B cell (primary cell): ENCODE measurements at places on chromosomes 3 and 15.

- H3K4me3 ChIP-seq = no peak overlapping the region
- no peaks in the 10 kb centered on the region for H3K36me3 ChIP-seq
- H3K27me3 ChIP-seq = no peaks in the 10 kb centered on the region
- H3K4me1 ChIP-seq = no peaks in the 10 kb centered on the region
- H3K27ac ChIP-seq = no peak overlapping the region
Observed at GRCh38 chr3:46674031-46674845, 19.2 kb downstream of the ALS2CL start.

DNA sequence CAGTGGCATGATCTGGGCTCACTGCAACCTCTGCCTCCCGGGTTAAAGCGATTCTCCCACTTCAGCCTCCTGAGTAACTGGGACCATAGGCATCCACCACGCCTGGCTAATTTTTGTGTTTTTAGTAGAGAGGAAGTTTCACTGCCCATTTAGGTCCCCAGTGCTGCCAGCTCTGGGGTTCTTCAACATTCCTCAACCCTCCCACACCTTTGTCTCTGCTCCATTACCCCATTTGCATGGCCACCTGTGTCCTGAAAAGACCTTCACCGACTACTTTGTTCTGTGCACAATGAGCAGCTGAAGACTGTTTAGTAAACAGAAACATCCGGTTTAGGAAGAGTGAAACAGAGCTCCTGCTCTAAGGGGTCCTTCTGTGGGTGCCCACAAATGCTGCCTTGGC is 92.0 kb downstream of the FAM43A start:
- no peaks in the 10 kb centered on the region for H3K4me1 ChIP-seq
- peaks cover 7% of the 10 kb centered on the region for H3K27me3 ChIP-seq
- H3K4me3 ChIP-seq = no peak overlapping the region
- no peaks in the 10 kb centered on the region for H3K36me3 ChIP-seq
- H3K27ac ChIP-seq = no peak overlapping the region

DNA sequence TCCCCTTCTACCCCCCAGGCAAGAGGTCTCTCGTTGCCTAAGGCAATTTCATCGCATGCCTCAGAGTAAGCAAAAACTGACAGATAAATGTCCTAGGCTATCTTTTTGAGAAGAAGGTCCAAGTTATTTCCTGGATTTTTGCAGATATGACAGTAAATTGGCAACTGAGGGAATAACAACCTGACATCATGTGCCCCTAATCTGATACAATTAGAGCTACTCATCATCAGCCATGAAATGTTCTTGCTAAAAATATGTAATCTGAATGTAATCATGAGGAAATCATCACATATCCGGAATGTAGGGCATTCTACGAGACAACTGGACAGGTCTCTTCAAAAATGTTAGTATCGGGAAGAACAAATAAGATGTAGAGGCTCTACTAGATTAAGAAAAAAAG is 44.1 kb downstream of the TNIK start:
- no peak overlapping the region for H3K27ac ChIP-seq
- DNase-seq = no peak
- no peaks in the 10 kb centered on the region for H3K36me3 ChIP-seq
- H3K4me1 ChIP-seq = no peaks in the 10 kb centered on the region

- peaks cover 14% of the 10 kb centered on the region for H3K4me1 ChIP-seq
- H3K27ac ChIP-seq = no peak overlapping the region
- no peaks in the 10 kb centered on the region for H3K27me3 ChIP-seq
- no peak overlapping the region for H3K4me3 ChIP-seq
- DNase-seq = no peak
- no peaks in the 10 kb centered on the region for H3K36me3 ChIP-seq
Observed at GRCh38 chr15:31214158-31214863, 112.3 kb upstream of the KLF13 start.

DNA sequence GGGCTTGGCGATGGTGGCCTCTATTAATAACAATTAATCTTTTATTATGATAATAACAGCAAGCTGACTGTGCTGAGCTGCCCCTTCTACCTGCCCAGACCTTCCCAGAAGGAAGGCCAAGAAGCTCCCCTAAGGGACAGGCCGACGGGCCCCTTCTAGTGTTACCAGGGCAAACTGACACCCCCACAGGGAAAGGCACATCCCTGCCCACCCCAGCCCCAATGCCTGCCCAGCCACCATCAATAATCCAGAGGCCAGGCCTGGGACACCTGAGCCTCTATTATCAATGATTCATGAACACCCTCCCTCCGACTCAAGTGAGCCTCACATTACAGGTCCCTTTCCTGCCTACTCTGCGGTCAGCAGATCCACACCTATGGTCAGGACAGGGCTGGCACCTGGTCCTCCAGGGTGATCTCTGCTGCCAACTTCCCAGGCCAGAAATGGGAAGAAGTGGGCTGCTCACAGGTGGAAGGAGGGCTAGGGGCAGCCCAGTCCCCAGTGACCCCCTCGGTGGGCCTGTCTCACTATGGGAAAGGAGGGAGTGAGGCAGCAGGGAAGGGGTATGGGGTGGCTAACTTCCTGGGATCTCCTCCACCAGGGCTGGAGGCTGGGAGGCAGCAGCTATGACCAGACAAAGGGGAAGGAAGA is 1.8 kb downstream of the TWF2 start:
- no peak overlapping the region for H3K27ac ChIP-seq
- peaks cover 57% of the 10 kb centered on the region for H3K4me1 ChIP-seq
- no peaks in the 10 kb centered on the region for H3K27me3 ChIP-seq
- H3K36me3 ChIP-seq = peaks cover 39% of the 10 kb centered on the region
- H3K4me3 ChIP-seq = no peak overlapping the region

GRCh38 chr3:187713504-187713903 is 11.1 kb upstream of the RTP2 start:
- no peak overlapping the region for H3K27ac ChIP-seq
- H3K27me3 ChIP-seq = no peaks in the 10 kb centered on the region
- H3K4me3 ChIP-seq = no peak overlapping the region
- H3K4me1 ChIP-seq = no peaks in the 10 kb centered on the region
- no peaks in the 10 kb centered on the region for H3K36me3 ChIP-seq

DNA sequence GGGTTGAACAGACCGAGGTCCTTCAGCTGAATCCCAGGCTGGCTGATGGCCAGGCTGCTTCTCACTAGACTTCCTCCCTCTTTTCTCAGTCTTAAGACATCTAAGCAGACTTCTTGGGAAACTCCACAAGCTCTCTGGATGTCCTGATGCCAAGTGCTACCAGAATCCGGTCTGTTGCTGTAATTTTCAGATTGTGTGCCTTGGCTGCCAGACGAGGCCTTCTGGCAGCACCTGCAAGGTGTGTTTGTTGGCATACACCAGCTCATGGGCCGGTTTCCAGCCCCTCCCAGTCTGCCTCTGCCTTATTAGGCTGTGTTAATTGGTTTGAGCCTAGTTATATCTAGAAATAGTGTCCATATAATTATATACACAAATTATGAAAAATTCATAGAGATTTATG is 120.6 kb downstream of the TNIK start:
- H3K4me3 ChIP-seq = no peak overlapping the region
- no peaks in the 10 kb centered on the region for H3K36me3 ChIP-seq
- DNase-seq = no peak
- H3K27me3 ChIP-seq = no peaks in the 10 kb centered on the region

GRCh38 chr15:96020133-96020532 is 310.4 kb upstream of the NR2F2 start:
- H3K4me1 ChIP-seq = no peaks in the 10 kb centered on the region
- H3K36me3 ChIP-seq = no peaks in the 10 kb centered on the region
- H3K4me3 ChIP-seq = no peak overlapping the region
- no peak overlapping the region for H3K27ac ChIP-seq
- no peaks in the 10 kb centered on the region for H3K27me3 ChIP-seq

GRCh38 chr15:92941668-92942067 is 41.5 kb downstream of the CHD2 start:
- no peaks in the 10 kb centered on the region for H3K27me3 ChIP-seq
- H3K4me1 ChIP-seq = no peaks in the 10 kb centered on the region
- H3K36me3 ChIP-seq = peaks cover 93% of the 10 kb centered on the region
- no peak overlapping the region for H3K4me3 ChIP-seq
- H3K27ac ChIP-seq = no peak overlapping the region

GRCh38 chr3:129077222-129077621 is 16.6 kb downstream of the GP9 start:
- H3K36me3 ChIP-seq = no peaks in the 10 kb centered on the region
- no peak overlapping the region for H3K4me3 ChIP-seq
- no peak overlapping the region for H3K27ac ChIP-seq
- H3K4me1 ChIP-seq = no peaks in the 10 kb centered on the region
- DNase-seq = no peak

DNA sequence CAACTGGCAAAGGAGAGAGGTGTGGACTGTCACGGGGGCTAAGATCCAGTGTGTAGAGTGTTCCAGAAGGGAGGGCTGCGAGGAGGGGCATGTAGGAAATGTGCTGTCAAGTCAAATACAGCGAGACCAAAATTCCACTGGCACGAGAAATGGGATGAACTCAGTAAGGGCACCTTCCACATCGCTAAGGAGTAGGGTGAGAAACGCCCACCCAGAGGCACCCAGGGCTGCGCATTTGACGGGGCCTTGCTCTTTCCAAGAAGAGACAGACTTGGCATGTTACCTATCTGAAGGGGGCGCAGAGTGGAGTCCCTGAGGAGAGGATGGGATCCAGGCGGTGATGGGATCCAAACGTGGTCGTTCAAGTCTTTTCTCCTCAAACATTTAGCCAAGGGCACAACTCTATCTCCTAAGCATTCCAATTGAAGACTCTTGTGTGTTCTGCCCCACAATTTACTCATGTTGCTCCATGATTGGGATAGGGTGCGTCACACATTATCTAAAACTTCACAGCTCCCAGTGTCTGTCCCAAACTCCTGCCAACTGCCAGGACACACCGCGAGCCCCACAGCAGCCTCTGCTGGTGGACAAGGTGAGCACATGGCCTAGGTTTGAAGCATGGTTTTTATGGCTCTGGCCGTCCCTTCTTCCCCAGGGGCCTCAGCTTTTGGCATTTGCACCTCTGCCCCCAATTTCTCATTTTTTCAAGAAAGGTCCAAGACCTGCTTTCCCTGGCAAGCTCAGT is 7.6 kb downstream of the SELENOS start:
- H3K4me3 ChIP-seq = no peak overlapping the region
- H3K27ac ChIP-seq = no peak overlapping the region
- peaks cover 42% of the 10 kb centered on the region for H3K36me3 ChIP-seq
- H3K4me1 ChIP-seq = no peaks in the 10 kb centered on the region
- DNase-seq = peak; percentile 52

GRCh38 chr3:195172039-195172684 is 98.8 kb downstream of the XXYLT1 start:
- no peaks in the 10 kb centered on the region for H3K36me3 ChIP-seq
- H3K27ac ChIP-seq = no peak overlapping the region
- no peaks in the 10 kb centered on the region for H3K27me3 ChIP-seq
- DNase-seq = no peak
- no peak overlapping the region for H3K4me3 ChIP-seq

DNA sequence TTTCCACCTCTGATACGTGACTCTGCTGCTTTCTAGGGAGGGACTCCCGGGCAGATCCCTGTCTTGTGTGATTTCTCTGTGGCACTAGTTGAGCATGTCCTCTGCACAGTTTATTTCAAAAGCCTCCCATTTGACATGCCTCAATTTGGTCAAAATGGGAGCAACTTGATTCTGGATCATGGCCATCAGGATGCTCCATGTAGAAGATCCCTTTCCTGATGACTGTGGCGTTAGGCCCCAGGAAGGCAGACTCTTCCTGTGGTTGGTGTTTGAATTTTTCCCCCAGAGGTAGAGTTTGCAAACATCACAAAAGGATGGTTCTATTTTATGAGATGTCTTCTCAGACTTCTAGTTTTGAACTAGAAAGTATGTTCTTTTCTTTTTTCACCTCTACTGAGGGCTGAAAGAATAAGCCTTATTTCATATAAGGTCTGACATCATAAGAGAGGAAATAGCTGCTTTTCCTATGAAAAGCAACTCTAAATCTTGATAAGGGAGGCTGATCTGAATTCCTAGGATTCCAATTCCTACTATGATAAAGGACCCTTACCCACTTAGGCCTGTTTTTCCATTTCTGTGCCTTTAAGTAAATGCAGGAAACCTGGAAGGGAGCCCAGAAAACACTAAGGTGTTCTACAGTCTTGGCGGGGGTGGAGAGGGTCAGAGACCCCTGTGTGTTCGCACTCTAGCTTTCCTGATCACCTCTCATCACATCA is 243.8 kb upstream of the CHRM5 start:
- no peaks in the 10 kb centered on the region for H3K27me3 ChIP-seq
- H3K4me1 ChIP-seq = peaks cover 12% of the 10 kb centered on the region
- DNase-seq = no peak

- H3K4me3 ChIP-seq = no peak overlapping the region
- H3K4me1 ChIP-seq = no peaks in the 10 kb centered on the region
- DNase-seq = no peak
- no peaks in the 10 kb centered on the region for H3K27me3 ChIP-seq
- H3K36me3 ChIP-seq = no peaks in the 10 kb centered on the region
- no peak overlapping the region for H3K27ac ChIP-seq
Observed at GRCh38 chr3:139639662-139640061, 38.1 kb downstream of the NMNAT3 start.

GRCh38 chr15:26083457-26083856 is 220.3 kb upstream of the ATP10A start:
- peaks cover 18% of the 10 kb centered on the region for H3K4me1 ChIP-seq
- no peak overlapping the region for H3K27ac ChIP-seq
- no peak for DNase-seq
- H3K36me3 ChIP-seq = no peaks in the 10 kb centered on the region
- no peak overlapping the region for H3K4me3 ChIP-seq

- no peak overlapping the region for H3K4me3 ChIP-seq
- peak; percentile 23 for DNase-seq
- H3K36me3 ChIP-seq = no peaks in the 10 kb centered on the region
- H3K27ac ChIP-seq = no peak overlapping the region
- H3K27me3 ChIP-seq = no peaks in the 10 kb centered on the region
- H3K4me1 ChIP-seq = peaks cover 8% of the 10 kb centered on the region
Observed at GRCh38 chr3:100084100-100084806, 30.0 kb downstream of the FILIP1L start.

GRCh38 chr3:104825116-104825515 is 541.6 kb upstream of the ALCAM start:
- H3K4me3 ChIP-seq = no peak overlapping the region
- H3K27ac ChIP-seq = no peak overlapping the region
- no peaks in the 10 kb centered on the region for H3K4me1 ChIP-seq

- H3K27me3 ChIP-seq = no peaks in the 10 kb centered on the region
- no peak overlapping the region for H3K27ac ChIP-seq
- H3K4me1 ChIP-seq = no peaks in the 10 kb centered on the region
- no peak overlapping the region for H3K4me3 ChIP-seq
Observed at GRCh38 chr3:45936261-45936660, 7.0 kb upstream of the CXCR6 start.
